ENCODE measurements at places on chromosomes 4 and X.

DNA sequence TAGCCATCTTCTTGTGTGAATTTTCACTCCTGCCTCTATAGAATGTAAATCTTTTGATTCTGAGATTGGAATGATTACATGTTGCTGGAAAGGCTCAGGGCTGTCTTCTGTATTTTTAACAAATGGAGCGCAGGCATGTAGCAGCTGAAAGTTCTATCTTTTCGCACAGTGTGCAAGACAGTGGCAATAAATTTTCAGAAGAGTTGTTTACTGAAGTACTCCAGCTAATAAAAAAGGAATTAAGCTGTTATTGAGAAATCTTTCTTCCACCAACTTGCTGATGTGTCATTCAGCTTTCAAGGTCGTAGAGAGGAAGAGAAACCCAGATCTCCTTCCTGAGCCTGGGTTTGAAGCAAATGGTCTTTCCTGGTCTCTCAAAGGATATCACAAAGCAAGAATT lies 122.0 kb upstream of the PUDP start:
- DNase-seq: no peak

GRCh38 chr4:133156556-133156955 lies 7.5 kb downstream of the PCDH10 start:
- DNase-seq: no peak

GRCh38 chr4:176611381-176611780 lies 181.3 kb downstream of the VEGFC start:
- DNase-seq: no peak

- no peak for DNase-seq
Observed at GRCh38 chr4:55122235-55122634, 3.2 kb downstream of the KDR start.

- peak; percentile 49 for DNase-seq
Observed at GRCh38 chr4:108370291-108371141, 201.8 kb upstream of the LEF1 start.

All from stimulated activated CD8-positive, alpha-beta memory T cell treated with anti-CD3 and anti-CD28 coated beads, Interleukin-4, amount 100 ng/mL, for 24 hours (primary cell).